Putamen (tissue), 1 donor: ENCODE measurements at places on chromosomes 1 and 21.
A peak's percentile ranks its signal among the peaks of the same experiment; 100 is the strongest.

DNA sequence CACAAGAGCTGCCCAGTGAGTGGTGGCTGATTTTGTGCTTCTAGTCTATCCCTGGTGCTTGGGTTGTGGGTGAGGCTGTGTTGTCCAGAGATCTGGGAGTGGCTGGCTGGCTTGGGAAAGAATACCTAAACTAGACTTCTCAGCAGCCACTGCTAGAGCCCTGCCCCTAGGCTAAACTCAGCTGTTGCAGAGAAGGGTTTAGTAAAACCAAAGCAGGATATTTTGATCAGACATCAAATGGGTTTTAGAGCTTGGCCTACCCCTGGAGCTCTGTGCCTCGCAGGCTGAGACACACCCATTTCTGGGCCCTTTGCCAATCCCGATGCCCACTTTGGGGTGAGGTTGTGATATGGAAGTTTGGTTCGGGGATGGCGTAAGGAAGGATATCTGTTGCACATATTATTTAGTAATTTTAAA, 88.5 kb downstream of the UCK2 start:
- no peak for DNase-seq

DNA sequence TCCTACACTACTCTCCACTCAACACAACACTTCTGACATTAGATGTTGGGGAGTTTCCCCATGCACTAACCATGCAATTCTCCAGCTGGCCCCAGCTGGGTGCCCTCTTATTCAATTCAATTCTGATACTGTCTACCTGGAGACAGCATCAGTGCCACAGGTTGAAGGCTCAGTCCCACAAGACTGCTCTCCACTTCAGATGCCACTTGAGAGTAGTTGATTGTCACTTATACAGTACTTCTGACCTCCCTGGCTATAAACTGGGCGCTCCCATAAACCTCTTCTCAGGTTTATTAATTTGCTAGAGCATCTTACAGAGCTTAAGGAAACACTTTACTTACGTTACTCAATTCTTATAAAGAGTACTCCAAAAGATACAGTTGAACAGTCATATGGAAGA, 442.3 kb downstream of the LRRIQ3 start:
- DNase-seq: no peak

DNA sequence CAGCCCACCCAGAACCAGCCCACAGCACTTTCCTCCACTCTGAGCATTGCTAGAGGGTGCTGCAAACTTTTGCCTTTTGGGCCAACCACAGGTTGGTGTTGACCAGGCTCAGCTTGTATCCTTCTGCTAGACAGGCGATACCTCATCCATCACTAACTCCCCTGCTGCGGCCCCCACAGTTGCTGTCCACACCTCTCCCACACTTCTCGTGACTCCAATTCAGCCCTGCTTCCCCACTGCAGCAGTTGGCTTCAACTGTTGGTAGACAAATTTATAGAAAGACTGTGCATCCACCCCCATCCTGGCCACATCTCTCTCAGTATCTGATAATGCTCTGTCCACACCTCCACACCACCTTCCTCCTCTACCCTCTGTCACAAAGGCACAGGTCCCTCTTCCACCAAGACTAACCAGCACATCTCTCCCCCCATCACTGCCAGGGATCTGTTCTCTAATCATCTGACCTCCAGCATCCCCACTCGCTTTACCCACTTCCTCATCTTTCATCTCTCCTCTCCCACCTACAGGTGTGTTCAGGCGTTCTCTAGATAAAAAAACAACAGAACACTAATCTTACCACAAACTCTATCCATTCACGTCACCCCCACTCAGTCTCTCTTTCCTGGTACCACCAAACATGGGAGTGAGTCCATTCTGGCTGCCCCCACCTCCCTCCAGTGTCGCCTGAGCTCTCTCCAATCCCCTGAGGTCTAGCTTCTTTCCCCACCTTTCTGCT, 15.8 kb upstream of the SLC25A44 start:
- no peak for DNase-seq

- DNase-seq: peak; percentile 36
Measured at GRCh38 chr1:31239653-31240241, at the start of gene NKAIN1. Gene NKAIN1 (minus strand): TSS chr1:31239887. CDS start chr1:31239547, 340 bp downstream.

DNA sequence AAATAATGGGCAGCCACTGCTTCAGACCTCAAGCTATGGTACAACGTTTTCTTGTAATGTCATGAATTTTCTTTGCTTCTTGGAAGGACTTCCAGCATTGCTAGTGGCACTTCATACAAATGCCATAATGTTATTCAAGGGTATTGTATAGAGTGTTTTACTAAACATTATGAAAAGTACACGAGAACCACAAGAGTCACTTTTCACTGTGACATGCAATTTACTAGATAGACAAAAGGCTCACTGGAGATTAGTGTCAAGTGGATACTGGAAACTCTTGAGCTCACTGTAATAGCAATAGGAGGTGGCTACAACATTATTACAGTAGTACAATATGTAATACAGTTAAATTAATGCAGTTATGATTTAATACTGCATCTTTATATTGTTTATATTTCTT, 5.3 kb upstream of the OLFM3 start:
- DNase-seq: no peak

GRCh38 chr1:10779841-10780240, 16.6 kb downstream of the CASZ1 start:
- DNase-seq: no peak

GRCh38 chr1:201251411-201251810, 31.9 kb upstream of the PKP1 start:
- DNase-seq: no peak

DNA sequence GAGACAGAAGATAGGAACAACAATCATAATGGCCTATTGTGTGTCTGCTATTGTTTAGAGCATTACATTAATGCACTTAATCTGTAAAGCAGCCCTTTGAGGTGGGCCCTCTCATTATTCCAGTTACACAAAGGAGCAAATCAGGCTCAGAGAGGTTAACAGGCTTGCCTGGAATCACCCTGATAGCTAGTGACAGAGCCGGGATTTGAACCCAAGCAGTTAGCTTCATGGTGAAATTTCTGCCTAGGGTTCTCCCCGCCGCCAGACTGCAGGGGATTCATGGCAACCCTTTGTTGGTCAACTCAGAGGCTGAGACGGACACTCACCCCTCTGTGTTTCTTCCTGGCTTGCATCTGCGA, 7.1 kb downstream of the HEYL start:
- DNase-seq: no peak

- no peak for DNase-seq
Measured at GRCh38 chr1:228234921-228235320, 27.1 kb downstream of the OBSCN start.

DNA sequence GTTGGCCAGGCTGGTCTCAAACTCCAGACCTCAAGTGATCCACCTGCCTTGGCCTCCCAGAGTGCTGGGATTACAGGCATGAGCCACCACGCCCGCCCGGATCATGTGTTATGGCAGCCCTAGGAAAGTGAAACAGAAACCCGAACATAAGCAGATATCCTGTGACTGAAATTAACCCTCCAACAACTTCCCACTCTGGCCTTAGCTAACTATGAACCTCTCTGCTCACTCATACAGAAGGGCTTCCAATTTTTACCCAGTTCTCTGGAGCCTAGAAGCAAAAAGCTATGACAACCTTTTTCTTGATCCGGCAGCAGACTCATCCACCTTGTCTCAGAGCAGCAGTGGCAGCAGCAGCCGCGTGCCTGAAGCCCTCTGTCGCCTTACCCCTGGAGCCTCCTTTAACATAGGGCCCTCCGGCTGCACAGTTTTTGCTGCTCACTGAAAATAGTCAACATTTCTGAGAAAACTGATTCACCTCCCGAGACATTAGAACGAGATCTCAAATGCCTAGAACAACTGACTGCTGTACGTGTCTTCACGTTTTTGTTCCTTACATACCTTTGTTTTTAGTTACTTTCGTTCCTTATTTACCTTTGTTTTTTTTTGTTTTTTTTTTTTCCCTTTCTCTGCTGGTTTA, 9.3 kb downstream of the CBR1 start:
- DNase-seq: no peak

DNA sequence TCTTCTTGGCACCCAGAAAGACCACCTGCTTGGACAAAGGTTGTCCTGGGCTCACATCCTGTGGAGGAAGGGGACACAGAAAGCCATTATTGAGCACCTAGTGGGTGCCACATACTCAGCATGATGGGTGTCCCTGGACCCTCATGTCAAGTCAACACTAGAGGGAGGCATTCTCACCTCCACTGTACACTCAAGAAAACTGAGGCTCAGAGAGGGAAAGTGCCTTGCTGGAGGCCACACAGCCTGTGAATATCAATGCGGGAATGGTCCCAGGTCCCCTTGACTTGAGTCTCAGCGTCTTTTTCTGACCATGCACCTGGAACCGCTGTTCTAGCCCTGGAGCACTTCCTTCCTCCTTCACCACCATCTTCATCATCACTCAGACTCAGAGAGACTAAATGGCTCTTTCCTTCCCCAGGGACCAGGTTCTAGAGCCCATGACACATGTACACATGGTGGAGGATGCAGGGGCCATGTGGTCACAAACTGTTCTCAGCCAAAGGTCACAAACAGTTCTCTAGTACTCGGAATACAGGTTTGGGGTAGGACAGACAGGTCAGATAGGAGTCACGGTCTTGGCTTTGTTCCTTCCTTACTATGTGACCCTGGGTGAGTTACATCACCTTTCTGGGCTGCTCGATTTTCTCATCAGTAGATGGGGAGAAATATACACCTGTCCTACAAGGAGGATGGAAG, 89.2 kb upstream of the WNT4 start:
- DNase-seq: no peak

GRCh38 chr21:25350056-25350455, 257.2 kb downstream of the MRPL39 start:
- no peak for DNase-seq

GRCh38 chr1:61011561-61012263, 70.6 kb upstream of the NFIA start:
- DNase-seq: no peak

- no peak for DNase-seq
Measured at GRCh38 chr1:9230869-9231533, 3.6 kb upstream of the H6PD start.

DNA sequence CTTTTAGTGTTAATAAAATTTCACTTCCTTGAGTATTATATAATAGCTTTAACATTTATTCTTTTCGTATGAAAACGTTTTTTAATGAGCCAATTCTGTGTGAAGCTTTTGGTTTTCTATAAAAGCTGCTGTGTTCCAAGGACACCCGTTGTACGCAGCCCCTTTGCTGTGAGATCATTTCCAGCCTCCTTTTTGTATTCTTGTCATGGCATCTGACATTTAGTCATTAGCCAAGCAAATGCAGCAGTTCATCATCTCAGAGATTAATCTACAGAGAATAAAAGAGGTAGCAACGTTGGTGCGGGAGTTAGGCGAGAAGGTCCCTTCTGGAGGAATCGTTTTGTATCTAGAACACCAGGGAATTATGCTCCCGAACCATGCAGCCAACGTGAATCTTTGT, 1.3 kb upstream of the UMODL1 start:
- DNase-seq: no peak

DNA sequence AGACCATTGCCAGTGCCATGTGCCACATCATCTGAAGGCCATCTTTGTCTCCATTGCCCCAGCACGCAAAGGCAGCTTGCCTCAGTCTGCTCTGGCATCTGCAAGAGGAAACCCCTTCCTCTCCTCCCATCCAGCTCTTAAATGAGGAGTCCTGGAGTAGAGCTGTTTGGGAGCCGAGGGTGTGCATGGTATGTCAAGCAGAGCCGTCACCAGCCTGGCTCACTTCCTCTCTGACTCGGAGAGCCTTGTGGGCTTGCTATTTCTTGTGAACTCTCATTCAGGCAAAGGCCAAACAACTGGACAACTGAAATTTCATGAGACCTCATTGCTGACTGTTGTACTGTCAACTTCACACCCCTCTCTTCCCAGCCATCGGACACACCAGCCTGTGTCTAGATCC, 143.9 kb downstream of the SIPA1L2 start:
- DNase-seq: no peak

DNA sequence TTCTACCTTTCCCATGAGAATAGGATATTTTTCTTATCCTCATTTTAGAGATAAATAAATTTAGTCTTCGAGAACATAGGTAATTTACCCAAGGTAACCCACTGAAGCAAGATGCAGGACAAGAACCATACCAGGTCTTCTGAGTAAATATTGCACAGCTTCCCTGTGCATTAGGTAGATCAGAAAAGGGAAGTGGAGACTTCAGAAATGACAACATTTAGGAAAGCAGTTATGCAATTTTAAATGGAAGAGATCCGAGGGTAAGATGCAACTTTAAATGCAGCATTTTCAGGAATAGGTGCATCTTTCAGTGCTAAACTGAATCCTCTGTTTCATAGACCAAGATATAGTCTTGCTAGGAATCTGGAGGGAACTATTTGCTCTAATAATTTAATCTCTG, 206.4 kb upstream of the SGIP1 start:
- DNase-seq: no peak

GRCh38 chr1:183566026-183566425, 24.2 kb downstream of the NCF2 start:
- DNase-seq: no peak

GRCh38 chr21:45581322-45581712, 39.1 kb upstream of the SLC19A1 start:
- DNase-seq: no peak

- no peak for DNase-seq
Measured at GRCh38 chr1:9653491-9654050, 2.0 kb downstream of the PIK3CD start.

GRCh38 chr1:215198021-215198420, 115.5 kb downstream of the KCNK2 start:
- DNase-seq: no peak

DNA sequence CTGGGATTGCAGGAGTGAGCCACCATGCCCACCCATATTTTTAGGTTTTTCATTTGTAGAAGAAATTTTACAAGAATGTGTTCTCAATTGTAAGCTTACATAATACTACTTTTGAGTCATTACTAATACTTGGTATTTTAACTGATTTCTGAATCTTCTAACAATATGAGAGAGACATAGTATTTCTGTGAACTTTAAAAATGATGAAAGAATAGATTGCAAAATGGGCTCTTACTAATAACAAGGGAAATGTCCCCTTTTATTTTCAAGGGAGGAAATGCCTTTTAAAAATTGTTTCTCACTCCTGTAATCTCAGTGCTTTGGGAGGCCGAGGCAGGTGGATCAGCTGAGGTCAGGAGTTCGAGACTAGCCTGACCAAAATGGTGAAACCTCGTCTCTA, 5.9 kb downstream of the AGO3 start:
- no peak for DNase-seq

DNA sequence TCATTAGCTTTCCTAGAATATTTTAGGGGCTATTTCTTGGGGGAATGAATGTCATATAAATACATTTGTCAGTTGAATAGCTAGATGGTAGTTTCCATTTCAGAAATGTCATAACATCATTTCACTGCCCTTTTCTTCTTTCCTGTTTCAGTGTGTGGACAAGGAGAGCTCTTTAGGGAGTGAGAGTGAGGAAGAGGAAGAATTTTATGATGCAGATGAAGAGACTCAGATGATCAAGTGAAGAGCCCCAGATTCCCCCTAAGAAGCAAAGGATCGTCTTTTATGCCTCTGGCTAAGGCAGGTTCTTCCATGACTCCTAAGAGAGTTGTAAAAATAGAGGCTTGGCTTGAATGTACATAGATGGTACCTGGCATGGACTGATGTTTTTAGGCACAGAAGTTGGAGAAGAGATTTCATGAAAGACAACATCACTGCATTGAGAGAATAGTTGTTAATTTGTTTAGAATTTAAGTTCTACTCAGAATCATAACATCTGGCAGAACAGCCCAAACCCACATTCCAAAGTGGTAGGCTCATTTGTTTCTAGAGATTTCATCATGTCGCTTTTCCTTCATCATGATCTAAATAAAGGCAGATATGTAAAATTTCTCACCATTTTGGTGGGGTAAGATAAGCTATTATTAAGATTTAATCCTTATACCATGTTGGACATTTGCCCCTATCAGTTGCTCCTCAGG, 44.2 kb upstream of the MAB21L3 start:
- no peak for DNase-seq

GRCh38 chr21:30963502-30963901, 74.8 kb downstream of the KRTAP19-8 start:
- DNase-seq: no peak
